ENCODE measurements at places on chromosomes 16 and 17.

DNA sequence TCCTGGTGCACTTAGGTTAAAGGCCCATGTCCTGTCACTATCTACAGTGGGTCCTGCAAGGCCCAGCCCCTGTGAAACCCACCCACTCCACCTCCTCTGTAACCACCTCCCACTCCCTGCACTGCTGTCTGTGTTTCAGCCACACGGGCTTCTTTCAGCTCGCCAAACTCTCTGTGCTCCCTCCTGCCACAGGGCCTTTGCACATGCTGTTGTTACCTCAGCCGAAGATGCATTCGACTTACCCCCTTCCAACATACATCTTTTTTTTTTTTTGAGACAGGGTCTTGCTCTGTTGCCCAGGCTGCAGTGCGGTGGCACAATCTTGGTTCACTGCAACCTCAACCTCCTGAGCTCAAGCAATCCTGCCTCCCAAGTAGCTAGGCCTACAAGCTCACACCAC, 76.5 kb upstream of the RPL38 start:
- no peak for DNase-seq

- DNase-seq = no peak
Measured at GRCh38 chr16:1677339-1677738, 740 bp upstream of the JPT2 start.

DNA sequence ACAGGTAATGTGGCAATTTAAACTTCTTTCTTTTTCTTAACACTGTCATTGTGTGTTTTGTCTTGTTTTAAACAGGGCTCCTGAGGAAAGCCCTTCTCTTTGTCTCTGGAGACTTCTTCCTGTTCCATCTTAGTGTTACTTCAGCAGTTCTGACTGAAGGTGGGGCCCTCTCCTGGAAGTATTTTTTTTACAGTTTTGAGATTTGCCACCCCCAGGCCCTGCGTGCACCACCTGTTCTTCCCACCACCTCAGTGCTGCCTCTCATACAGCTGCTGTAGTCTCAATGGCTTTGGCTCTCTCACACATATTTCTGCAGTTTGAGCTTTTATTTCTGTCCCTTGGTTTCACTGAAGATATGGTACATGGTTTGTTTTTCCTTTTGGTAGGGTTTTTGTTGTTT, 52.5 kb upstream of the ALDH3A1 start:
- DNase-seq = no peak

DNA sequence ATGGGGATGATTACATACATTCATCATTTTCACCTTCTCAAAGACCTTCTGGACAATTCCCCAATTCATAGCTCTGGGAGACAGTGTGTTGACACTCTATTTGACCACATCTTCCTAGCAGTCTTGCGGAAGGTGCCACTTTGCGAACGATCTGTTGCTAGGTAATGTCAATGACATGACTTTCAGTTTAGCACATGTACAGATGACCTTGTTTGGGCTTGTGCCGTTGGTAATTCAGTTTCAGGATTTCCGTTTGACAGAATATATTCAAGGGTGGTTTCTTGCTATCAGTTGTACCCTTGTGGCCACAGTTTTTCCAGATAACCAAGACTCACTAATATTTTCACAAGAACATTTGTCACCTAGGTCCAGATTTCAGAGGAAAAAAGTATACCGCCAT, 478.2 kb downstream of the WWOX start:
- no peak for DNase-seq

DNA sequence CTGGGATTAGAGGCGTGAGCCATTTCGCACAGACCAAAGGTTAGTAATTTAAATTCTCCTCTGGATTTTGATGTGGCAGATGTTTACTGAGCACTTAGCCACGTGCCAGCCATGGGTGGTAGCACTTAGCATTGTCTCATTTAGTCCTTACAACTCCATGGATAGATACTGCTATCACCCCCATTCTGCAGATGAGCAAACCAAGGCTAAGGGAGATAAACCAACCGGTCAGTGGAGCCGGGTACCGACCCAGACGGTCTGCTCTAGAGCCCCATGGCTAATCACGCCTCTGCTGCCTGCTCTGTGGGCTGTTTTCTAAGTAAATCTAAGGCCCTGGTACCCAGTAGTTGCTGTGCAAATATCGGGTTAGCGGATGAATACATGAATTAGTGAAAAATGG, 12.6 kb upstream of the ADGRG1 start:
- DNase-seq = no peak

- DNase-seq = no peak
Measured at GRCh38 chr16:7887316-7887715, 554.7 kb downstream of the RBFOX1 start.

DNA sequence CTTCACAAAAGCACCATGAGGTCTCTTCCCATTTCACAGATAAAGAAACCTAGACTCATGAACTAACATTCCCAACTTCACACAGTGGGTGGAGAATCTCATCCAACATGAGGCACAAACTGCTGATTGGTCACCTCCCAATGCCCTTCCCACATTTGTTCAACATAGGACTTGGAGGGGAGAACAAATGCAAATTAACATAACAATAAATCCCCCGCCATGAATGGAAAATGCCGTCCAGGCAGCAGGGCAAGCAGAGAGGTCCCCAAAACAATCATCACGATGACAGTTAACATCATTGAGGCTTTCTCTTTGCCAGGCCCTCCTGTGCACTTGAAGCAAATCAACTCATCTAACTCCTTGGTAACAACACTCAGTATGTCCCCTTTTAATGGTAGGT, 185.3 kb downstream of the TMEM132E start:
- DNase-seq = no peak

DNA sequence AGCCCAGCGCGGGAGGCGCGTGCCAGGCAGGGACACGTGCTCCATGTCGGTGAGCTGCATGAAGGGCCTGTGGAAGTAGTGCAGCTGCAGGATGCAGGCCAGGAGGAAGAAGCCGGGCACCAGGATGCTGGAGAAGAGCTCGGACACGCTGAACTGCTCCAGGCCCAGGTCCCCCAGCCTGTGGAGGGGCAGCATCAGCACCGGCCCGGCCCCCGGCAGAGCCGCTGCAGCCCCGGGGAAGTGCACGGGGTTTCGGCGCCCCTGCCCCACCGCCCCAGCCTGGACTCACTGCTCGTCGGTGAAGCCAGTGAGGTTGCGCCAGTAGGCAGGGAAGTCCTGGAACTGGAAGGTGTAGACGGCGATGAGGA, 28.0 kb downstream of the CTU2 start:
- DNase-seq = no peak

DNA sequence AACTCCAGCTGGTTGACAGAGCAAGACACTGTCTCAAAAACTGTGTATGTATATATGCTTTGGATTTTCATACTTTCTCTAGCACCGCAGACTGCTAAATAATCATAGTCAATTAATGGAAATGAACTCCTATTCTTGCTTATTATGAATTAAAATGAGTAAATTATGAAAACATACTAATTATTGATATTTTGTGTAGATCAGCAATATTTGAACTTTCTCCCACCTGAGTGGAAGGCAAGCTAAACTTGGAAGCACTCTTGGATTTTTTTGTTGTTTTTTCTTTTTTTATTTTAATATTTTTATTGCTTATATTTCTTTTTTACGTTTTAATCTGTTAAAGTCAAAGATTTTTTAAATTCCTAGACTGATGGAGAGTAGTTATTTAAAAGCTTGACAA, 201.7 kb downstream of the CDRT15L2 start:
- DNase-seq = no peak

DNA sequence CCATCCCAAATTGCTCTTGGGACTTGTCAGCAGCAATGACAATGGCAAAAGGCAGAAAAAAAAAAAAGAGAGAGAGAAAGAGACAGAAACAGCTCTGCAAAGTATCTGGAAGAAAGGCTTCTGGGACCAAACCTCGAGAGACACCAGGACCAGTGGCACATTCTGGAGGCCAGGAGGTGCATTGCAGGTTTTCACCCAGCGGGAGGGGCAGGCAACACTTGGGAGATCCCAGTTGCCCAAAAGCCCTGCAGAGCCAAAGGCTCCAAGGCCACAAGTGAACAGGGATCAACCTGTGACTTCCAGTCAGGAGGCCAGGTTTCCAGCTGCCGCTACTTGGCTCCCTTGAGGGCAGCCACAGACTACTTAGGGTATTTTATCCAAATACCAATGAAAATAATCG, 110.8 kb upstream of the CDH5 start:
- DNase-seq = no peak

GRCh38 chr17:28033972-28034714, 8.3 kb upstream of the NLK start:
- DNase-seq = no peak

GRCh38 chr17:77160091-77160874, 19.5 kb downstream of the SEC14L1 start:
- no peak for DNase-seq

DNA sequence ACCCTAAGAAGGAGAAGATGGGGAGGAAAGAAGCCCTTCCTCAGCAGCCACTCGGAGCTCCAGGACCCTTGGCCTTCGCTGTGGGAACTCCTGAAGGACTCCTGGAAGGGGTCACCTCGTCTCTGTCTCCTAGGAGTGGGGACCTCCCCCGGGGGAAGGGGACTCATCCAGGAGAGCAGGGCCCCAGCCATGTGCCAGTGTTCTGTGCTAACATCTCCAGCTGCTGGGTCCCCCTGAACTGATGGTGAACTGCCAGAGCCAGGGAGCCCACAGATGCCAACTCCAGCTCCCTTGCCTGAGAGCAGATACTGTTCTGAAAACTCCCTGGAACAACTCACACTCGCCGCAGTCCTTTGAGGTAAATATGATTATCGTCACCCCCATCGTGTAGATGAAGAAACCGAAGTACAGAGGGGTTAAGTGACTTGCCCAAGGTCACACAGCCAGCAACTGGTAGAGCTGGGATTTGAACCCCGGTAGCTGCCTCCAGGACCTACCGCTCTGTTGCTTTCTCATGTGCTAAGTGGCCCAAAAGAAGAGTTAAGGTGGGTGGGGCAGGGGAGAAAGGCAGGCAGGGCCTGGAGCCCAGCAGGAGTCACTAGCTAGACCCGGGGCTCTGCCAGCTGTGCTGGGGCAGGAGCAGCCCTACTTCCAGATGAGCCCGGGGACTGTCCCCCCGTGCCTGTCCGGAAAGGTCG, 10.5 kb downstream of the TIMM22 start:
- no peak for DNase-seq

- DNase-seq = no peak
Measured at GRCh38 chr17:55577687-55578086, 66.4 kb upstream of the SMIM36 start.

- no peak for DNase-seq
Measured at GRCh38 chr17:1072551-1072961, 75.6 kb downstream of the TIMM22 start.

DNA sequence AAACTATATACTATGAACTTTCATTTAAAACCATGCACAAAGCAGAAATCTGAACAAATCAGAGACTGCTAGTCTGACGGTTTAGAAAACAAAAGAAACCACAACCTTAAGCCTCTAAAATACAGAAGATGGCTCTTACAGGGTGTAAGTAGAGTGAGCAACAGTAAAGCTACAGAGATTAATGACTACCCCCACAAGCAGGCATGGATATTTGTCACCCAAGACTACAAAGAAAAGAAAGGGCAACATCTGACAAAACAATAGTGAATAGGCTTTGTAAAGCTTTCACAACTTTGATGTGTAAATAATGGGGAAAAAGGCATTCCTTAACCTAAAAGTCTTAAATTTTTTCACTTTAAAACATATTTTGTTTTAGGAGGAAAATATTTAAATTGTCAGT, 75.0 kb downstream of the SPAG9 start:
- no peak for DNase-seq

DNA sequence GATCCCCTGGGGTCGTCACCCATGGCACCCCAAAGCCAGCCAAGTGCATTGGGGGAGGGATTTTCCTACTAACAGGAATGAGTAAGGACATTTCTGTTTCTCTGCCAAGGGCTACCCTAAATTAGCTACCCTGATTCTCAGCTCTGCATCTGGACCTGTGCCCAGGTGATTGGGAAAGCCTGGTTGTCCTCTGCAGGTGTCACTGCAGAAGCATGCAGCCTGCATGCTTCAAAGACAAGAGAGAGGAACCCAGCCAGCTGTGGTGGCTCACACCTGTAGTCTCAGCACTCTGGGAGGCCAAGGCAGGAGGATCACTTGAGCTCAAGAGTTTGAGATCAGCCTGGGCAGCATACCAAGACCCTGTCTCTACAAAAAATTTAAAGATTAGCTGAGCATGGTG, 19.6 kb downstream of the BEAN1 start:
- DNase-seq = no peak

DNA sequence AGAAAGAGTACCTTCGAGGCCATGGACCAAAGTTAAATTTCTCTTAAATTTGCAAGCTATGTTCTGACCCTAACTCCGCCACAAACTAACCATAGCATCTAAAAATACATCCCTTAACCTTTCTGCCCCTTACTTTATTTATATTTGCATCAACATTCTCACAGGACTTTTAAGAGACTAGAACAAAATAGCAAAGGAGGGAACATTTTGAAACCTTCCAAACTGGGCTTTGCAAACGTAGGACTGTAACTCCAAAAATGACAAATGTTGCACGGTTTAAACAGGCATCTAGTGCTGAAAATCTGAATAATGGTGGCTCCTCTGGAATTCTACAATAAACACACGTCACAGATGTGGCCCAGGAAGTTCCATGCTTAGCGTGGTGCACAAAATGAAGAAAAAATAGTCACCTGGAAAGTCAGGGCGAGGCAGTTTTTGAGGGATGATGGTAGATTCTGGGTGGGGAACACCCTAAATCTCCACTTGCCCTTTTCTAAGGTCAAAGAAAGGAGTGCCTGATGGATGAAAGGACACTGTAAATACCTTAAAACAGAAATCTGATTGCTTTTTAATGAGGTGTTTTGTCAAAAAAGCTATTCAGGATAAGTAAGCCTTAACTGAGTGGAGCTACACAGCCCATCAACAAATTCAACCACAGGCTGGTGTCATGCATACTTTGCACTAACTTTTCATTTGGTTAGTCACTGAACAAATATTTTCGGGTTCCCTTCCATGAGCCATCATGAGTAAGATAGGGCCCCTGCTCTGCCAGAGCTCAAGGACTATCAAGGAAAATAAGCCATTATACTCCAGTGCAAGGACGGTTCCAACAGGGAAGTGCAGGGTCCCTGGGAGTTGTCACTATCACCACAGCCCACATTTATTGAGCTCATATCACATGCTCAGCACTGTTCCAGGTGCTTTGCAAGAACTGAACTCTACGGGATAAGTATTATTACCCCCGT, 21.2 kb downstream of the ARHGAP17 start:
- DNase-seq = no peak

DNA sequence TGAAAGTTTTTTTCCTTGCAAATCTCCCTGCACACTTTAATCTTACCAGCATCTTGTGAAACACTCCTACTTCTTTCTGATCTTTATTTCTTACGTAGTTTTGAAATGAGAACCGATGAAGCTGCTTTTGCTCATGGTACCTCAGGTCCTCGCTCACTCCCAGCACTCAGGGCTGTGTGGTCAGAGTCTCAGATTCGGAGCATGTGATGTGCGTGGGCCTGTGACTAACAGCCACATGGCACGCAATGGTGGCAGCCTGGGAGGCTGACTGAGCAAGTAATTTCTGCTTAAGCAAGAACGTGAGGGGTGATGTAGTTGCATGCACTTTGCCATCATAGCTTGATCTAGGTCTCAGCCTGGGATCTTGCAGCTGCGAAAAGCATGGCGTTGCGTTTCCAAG, 624.3 kb downstream of the MAF start:
- DNase-seq = no peak
